ENCODE measurements at places on chromosomes 4 and X.

DNA sequence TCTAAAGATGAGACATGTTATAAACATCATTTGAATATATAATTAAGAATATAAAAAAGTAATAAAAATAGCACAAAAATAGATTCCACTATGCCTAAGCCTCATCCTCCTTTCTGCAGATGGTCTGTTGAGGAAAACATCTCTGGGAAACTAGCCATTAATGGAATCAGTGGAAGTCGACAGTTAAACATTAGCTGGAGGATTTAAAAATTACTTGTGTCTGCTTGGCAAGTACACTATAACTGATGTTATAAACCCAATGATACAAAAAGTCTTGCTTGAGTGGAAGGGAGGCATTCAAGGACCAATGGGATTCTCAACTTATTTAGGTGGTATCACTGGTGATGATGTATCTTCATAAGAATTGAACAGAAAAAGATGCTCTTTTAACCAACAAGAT, 1598.3 kb downstream of the PCDH18 start:
- no peak for DNase-seq

- DNase-seq = no peak
Observed at GRCh38 chr4:58553031-58553430, 1442.8 kb upstream of the IGFBP7 start.

GRCh38 chr4:20253735-20254409, 2.2 kb downstream of the SLIT2 start:
- DNase-seq = no peak

- DNase-seq = no peak
Observed at GRCh38 chrX:47958761-47959342, 44.9 kb downstream of the ZNF182 start.

DNA sequence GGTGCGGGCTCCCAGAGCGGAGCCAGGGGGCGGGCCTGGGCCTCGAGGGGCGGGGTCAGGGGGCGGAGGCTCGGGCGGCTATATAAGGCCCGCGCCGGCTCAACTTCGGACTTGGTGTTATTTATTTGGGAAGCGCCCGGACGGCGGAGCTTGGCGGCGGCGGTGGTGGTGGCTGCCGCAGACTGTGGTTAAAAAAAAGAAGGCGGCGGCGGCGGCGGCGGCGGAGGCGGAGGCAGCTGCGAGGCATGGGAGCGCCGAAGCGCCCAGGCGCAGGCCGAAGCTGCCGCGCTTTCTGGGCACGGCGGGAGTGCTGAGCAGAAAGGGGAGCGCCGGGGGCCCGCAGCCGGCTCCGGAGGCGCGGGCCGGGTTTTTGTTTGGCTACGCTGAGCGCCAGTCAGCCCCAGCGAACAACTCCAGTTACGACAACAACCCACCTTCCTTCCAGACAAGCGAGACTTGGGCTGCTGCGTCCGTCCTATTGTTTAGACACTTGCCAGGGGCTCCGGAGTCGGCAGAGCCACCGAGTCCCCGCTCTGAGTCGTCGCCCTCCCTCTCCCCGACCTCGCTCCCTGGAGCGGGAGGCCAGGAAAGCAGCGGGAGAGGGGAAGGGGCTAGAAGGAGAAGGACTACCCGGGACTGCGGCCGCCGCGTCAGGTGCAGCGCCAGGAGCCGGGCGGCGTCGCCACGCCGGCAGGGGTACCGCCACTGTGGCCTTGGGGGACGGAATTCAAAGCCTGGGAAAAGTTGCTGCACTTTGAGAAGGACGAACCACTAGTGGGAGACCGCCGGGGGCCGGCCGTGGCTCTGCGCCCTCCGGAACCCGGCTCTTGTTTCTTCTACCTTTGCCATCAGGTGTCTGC, at the start of gene SLIT2:
Gene SLIT2 (plus strand): TSS at position 110 of the 860 bp plus-strand sequence. CDS start 1,911 bp downstream, outside the sequence.
- no peak for DNase-seq

DNA sequence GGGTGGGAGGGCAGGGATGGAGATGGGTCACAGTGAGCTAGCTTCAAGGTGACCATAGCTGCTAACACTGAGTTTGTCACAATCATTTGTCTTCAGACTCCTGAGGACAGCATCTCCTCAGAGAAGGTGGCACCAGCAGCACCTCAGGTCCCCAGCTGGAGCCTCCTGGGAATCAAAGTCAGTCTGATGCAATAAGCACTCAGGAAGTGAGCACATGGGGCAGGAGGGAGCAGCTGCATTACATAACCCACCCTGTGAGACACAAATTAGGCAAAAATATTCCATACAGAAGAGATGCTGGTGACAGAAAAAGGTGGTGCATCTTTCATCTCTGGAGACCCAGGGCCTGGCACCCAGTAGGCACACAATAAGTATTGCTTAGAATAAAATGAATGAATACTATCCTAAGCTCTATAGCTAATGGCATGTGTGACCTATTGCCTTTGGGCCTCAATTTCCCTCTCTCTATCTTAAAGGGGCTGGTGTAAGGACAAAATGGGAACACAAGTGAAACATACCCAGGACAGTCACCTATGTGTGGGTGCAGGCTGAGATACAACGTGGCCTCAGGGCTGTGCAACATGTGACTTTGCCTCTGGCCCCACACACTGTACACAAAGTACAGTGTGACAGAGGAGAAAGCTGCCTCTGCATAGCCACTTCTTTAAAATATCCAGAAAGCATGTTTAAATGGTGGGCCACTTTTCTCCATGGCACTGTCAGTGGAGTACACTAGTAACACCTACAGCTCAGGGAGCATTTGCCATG, 37.1 kb downstream of the SLC39A8 start:
- no peak for DNase-seq

DNA sequence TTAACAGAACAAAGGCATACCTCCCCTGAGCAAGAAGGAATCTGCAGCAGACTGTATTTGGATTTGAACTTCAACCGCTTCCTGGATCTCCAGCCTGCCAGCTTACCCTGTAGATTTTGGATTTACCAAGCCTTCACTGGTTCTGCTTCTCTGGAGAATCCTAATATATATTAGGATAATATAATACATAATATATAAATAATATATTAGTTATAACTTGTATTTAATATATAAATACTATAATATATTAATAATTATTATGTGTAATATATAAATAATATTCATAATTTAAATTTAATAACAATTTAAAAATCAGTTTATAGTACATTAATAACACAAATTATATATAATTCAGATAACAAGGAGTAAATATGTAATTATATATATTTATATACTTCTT, 121.4 kb downstream of the COX18 start:
- no peak for DNase-seq

DNA sequence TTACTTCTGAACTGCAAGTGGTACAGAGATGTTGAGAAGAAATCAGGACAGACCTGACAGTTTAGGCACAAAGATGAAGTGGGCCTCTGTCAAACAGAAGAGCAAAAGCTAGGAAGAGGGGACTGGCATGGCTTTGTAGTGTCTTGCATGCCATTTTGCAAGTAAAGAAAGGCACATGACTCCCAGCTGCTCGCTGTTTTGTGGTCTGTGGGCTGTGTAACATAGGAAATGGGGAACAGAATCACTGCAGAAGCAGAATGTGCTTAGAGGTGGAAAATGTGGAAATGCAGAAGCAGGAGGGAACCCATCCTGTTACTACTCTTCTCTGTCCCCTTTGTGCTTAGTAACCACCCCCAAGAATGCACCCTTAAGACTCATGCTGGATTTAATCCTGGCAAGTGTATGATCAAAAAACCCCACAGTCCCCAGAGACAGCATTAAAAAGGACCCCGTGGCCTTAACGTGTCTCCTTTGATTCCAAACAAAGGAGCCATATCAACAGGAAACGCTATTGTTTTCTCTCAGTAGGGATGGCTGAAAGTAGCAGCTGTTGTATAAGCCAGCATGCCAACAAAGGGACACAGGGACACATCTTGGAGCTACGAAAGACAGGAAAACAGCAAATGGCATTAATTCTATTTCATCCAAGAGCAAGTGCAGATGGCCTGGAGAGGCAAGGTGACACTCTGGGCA, 177.6 kb upstream of the GLRA2 start:
- DNase-seq = no peak

GRCh38 chr4:64533159-64533558, 123.9 kb upstream of the TECRL start:
- DNase-seq = no peak

GRCh38 chr4:23819041-23819511, 70.8 kb downstream of the PPARGC1A start:
- DNase-seq = no peak

DNA sequence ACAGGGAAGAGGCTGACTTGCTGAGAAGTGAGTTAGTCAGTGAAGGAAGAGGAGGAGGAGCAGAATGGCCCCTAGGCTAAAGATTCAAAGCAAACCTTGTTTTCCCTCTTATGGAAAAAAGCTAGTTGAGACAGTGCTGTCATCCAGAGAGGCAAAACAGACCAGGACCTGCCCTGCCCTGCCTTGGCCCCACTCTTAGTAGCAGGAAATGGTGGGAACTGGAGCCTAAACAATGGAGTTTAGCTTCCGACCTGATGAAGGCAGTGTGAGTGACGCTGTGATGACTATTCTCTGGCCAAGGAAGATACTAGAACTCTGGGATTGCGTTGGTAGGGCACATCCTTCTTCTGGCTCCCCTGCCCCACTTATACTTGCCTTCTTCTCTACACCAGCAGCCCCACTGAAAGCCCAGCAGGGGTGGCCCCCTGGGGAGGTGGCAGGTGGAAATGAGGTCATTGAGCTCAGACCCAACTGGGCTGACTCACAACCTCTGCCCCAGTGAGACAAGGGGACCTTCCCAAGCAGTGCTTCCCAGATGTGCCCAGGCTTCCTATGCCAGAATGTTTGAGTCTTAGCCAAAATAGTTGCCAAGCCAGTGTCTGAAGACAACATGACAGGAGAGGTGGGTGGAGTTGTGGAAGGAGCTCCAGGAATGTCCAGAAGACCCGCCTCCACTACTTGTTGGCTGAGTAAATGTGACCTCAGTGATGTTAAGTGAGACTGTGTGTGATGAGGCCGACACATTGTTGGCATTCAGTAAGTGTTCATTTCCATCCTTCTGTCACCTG, 38.8 kb downstream of the MSN start:
- DNase-seq = peak; percentile 79

DNA sequence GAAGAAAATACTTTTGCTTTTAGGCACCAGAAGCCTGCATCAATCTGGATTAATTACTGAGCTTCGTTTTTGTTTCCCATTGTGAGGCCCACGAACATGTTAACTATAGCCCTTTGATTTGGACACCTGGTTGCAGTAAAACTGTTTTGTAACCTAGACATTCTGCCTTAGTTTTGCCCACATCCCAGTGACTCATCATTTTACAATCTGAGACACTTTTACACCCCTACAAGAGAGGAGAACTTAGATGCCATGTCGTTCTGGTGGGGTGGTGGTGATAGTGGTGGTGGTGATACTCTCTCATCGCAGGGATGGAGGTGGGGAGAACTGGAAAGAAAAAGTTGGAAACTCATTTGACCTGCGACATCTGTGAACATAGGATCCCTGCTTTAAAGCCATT, 1257.2 kb downstream of the ADGRL3 start:
- DNase-seq = no peak

DNA sequence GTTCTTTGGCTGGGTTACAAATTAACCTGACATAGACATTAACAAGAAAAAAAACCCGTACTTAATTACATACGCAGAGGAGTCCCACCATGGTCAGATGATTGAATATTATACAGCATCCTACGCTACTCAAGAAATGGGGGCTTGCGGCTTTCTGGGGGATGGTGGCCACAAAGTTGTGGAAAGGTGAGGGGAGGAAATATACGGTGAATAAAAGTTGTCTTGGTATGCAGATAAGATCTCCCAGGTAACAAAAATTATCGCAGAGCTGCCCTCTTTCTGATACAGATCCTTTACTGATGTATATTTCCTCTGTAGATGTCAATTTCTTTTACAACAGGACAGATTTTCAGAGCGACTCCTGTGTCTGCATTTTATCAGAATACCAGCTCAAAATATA, 890 bp downstream of the DCAF16 start:
- no peak for DNase-seq

GRCh38 chr4:170868170-170868569, 778.4 kb upstream of the AADAT start:
- DNase-seq = no peak

DNA sequence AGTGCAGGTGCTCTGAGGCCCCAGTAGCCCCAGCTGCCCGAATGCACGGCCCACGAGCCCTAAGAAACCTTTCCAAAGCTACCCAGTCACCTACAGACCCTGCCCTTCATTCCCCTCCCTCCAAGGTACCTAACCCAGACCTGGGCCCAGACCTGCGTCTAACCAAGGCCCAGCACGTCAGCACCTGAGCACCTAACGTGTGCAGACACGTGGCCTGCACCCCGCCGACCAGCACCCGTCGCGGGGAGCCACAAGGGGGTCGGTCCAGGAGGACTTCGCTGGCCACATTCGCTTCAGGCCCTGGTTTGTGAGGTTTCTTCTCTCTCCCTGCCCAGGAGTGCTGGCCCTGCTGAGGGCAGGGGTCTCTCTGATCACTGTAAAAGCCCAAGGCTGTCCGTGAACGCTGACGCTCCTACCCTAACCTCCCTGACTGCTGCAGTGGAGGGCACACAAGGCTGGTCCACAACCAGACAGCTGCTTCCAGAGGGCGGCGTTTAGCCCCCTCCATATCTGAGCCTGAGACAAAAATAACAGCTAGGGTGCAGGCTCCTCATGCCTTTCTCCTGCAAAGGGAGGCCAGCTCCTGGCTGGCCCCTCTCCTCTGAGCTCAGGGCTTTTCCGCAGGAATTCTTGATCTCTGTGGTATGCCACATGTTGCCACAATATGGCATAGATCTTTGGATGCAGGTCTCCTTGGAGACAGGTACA, 31.8 kb downstream of the WDR1 start:
- DNase-seq = no peak

- DNase-seq = peak; percentile 65
Observed at GRCh38 chr4:41709844-41710481, 38.6 kb downstream of the PHOX2B start.

DNA sequence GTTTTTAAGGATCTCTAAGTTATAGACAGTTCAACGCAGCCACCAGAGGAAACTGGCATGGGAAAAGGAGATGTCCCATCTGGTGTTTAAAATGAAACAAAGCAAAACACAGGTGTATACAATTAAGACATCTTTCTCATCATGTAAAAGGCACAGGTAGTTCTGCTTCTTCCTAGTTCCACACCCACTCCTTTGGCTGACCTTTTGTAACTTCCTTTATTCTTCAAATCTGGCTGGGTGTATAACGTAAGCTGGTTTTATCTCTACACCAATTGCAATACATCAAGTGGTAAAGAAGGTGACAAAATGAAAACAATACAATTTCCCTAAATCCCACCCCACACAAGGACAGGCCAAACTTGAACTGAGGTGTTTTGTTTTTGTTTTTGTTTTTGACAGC, 27.3 kb upstream of the FBXW7 start:
- DNase-seq = no peak

GRCh38 chr4:74471264-74471663, 26.3 kb downstream of the AREG start:
- no peak for DNase-seq

DNA sequence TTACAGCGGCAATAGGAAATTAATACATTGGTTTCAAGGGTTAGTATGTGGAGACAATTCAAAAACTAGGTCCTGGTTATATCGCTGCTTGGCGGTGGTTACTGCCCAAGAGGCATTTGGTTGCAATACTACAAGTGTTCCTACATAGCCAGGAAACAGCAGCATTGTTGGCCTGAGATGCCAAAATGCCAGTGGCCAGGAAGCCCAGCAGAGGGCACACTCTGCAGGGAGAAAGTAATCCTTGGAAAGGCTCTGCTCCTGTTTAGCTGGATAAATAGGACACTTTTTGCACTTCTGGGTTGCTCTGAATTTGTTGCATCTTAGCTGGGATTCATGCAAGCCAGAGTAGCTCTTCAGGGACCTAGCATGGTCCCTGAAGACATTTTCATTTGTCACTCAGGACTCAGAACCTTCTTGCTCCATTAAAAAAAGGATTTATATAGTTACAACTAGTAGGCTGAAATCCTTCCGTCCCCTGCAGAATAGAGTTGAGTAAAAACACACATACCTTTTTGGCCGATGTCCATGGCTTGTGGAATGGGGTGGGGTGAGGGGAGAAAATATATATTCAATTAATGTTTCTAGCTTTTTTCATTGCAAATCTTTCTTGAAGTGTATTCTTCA, 8.1 kb upstream of the GPR119 start:
- DNase-seq = no peak

All from HS-27A (cell line).